ENCODE measurements at places on chromosomes 5 and 9. TPM values are rescaled to one million over a fixed set of nuclear protein-coding genes. Genes with fewer than 3 reads are reported as not detected.
A peak's percentile ranks its signal among the peaks of the same experiment; 100 is the strongest.

GRCh38 chr5:159782197-159782994 is 133.9 kb upstream of the ADRA1B start:
- DNase-seq: no peak

GRCh38 chr5:133421394-133421793 is 190.9 kb downstream of the FSTL4 start:
- DNase-seq: no peak

DNA sequence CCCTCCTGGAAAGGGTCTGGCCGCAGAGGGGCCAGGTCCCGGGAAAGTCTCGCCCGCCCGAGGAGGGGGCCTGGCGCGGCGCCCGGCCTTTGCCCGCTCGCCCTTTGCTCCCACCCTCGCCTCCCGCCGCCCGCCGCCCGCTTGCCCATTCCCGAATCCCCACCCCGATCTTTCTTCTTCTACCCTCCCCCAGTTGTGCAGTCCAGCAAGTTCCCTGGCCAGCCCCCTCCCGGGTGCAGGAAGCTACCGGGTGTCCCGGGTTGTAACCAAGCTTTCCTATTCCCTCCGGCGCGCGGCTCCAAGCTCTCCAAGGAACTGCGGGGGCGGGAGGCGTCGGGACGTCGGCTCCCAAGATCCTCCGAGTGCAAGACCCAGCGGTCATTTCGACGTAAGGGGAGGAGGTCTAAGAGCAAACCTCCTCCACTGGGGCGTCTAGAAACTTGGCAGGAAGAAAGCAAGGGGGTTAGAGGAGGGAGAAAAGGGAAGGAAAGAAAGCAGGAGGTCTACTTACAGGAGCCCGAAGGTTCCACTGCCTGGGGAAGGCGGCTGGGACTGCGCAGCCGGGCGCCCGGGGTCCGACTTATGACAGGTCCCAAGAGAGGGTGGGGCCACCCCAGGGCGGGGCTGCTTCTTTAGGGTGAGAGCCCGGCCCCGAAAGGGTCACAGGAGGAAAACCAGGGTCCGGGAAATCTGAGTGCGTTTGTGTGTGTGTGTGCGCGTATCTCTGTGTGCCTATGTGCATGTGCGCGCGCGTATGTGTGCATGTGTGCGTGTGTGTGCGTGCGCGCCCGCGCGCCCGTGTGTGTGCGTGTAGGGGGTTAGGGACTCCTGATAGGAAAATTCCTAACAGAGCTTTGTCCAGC is at the start of gene PTGR1:
PTGR1 (minus strand) TSS at position 556 of the 863 bp plus-strand sequence. CDS start 2,225 bp downstream, outside the sequence.
- peak; percentile 93 for DNase-seq

GRCh38 chr5:54294097-54294667 is 16.2 kb downstream of the ARL15 start:
- DNase-seq: no peak

DNA sequence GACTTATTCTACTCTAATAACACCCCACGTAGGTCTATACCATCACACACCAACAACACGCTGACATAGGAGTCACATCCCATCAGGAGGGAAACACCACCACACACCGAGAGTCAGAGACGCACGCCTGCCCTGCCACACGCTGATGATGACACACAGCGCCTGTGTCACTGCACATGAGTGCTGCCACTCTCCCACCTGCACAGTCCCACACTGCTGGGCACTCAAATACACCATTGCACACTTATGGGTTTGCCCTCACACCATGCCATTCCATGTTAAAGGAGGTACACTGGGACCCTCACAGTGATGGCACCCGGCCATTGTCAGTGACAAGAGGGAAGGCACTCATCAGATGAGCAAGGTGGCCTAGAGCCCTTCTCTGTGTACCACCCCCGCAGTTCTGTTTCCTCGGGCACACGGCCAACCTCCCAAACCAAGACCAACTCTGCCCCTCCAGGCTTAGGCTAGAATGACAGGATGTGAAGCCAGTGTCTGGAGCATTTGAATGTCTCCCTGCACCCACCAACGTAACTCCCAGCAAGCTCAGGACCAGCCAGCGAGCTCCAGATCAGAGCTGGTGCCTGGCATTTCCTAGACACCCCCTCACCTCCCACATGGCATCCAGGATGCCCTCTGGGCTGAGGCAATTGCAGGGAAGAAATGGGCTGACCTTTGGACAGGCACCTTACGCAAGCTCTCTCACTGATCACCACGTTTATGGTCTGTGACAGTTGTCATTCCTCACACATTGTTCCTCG is 3.6 kb upstream of the CPLX2 start:
- no peak for DNase-seq

DNA sequence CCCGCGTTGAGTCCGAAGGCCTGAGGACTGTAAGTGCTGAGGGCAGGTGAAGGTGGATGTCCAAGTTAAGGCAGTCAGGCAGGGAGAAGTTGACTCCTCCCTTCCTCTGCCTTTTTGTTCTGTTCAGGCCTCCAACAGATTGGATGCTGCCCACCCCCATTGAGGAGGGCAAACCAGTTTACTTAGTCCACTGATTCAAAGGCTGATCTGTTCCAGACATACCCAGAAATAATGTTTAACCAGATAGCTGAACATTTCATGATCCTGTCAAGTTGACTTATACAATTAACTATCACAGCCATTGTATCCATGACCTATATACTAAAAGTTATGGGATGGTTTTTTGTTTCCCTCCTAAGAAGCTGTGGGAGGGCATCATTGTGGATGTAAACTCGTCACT is 8.3 kb upstream of the TEX48 start:
- DNase-seq: no peak

- no peak for DNase-seq
These were observed at the start of gene CNTFR for GRCh38 chr9:34589636-34590380. Gene CNTFR (minus strand): TSS chr9:34589724. CDS start chr9:34568981, 20,743 bp downstream.

- DNase-seq: no peak
These were observed 1.3 kb downstream of the MACIR start for GRCh38 chr5:103259705-103260355.

GRCh38 chr5:147170603-147171002 is 64.2 kb upstream of the STK32A start:
- DNase-seq: no peak

- peak; percentile 20 for DNase-seq
These were observed 478 bp downstream of the TEX10 start for GRCh38 chr9:100352201-100352726.

DNA sequence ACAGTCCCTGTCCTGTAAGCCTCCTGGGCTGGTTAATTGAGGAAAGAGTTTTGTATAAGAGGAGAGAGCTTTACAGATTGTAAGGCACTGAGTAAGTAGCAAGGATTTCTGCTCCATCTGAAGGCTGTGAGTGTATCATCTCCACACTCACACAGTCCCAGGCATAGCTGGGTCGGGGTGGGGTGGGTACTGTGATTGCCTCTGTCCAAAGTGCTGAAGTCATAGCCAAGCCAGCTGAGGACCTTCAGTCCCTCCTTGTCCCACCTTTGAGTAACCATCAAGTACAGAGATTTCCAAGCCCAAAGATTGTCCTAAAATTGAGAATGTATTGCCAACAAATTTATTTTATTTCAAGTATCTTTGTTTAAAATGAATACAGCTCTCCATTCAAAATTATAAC is 5.5 kb upstream of the DNAJB5 start:
- DNase-seq: no peak

- no peak for DNase-seq
These were observed 28.4 kb upstream of the LTC4S start for GRCh38 chr5:179765400-179765799.

DNA sequence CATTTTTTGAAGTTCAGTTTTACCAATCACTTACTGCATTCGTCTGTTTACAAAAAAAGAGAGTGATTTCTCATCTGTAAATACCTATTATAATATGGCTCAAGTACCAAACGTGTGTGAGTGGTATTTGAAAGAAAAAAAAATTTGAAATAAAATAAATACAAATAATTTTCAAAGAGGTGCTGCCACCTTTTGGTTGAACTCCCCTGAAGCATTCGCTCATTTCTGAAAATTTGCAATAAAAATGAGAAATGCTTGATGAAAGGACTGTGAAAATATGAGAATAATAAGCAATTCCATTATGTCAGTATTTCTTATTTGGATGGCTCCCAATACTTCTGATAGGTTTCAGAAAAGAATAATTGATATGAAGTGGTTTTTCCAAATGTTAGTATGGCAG is 409.9 kb downstream of the CTNND2 start:
- no peak for DNase-seq

DNA sequence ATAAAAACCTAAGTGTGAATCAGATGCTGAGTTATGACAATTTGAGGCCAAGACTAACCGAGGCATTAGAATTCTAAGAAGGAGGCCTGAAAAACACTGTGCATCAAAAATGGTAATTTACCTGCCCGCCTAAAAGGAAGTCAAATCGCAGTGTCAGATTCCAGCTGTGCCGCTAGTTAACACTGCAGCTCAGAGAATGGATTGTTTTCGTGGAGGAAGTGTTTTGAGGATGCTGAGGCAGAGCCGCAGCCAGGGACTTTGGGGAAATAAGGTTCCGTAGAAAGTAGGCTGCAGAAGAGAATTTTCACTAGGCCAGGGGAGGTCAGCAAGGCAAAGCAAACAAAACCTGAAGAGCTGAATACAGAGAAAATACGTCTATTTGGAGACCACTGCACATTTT is 226.4 kb upstream of the ISL1 start:
- no peak for DNase-seq

DNA sequence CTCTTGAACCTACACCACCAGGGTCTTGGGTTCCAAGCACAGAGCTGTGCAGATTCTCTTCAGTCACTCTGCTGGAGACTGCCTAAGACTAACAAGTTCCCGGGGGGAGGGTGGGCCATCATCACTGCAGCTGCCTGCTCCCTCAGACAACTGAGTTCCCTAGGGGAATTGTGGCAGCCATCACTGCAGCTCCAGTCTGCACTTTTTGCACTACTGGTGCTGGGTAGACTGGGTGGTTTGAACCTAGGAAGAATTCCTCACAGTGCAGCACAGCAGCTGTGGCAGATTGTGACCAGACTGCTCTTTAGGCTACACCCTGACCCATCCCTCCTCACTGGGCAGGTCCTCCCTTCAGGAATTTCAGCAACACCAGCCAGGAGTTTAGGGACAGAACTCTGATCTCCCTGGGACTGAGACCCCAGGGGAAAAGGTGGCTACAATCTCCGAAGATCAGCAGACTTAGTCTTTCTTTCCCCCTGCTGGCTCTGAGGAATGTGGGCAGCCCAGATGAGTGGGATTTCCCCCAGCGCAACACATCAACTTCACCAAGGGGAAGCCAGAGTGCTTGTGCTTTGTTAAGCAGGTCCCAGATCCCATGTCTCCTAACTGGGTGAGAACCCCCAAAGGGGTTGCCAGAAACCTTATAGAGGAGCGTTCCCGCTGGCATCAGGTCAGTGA is 30.9 kb upstream of the RGMB start:
- DNase-seq: no peak

- no peak for DNase-seq
These were observed 13.1 kb upstream of the INSYN2B start for GRCh38 chr5:169993485-169993790.

GRCh38 chr5:96924016-96924443 is 11.8 kb upstream of the LNPEP start:
- no peak for DNase-seq

DNA sequence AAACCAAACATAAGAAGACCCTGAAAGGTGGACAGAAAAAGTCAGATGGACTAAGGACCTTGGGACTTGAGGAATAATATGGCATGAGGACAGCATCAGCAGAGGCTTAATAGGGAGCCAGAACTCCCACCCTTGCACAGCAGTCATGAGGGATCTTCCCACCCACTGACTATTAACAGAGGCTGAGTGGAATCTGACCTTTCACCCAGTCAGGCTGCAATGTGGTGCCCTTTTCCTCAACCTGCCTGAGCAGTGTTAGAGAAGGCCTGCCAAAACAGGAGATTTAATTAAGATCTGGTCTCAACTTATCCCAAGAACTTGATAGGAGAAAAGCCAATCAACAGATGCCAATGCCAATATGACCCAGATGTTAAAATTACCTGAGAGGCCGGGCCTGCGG is 481.9 kb downstream of the KDM4C start:
- DNase-seq: no peak

- DNase-seq: no peak
These were observed 108.1 kb upstream of the SPRY4 start for GRCh38 chr5:142432961-142433360.

- DNase-seq: no peak
These were observed 81.4 kb upstream of the PIK3R1 start for GRCh38 chr5:68134033-68134668.

DNA sequence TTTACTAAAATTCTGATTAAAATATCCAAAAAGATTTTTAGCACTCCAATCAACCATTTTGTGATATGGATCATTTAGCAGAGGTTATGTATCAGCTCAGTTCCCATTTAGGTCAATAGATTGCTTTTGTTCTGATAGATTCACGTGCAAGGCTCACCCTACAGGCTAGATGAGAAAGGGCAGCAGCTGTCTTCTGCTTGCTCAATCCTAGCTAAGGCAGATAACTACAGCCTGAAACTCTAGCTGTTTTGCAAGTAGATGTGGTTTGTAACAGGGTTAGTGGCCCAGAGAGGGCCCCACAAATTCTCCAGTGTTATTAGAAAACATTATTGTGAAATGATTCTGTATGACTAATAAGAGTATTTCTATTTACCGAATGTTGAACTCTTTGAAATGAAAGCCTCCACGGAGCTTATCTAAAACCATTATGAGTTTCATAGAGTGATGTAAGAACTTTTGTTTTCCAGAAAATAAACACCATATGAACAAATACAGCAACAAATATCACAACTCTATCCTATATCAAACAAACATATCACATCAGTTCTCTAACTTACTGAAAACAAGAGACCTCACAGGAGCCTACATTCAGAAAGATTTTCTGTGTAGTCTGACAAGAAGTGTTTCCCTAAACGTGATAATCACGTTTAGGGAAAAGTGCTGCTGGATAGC is 841.9 kb upstream of the ACO1 start:
- DNase-seq: no peak

DNA sequence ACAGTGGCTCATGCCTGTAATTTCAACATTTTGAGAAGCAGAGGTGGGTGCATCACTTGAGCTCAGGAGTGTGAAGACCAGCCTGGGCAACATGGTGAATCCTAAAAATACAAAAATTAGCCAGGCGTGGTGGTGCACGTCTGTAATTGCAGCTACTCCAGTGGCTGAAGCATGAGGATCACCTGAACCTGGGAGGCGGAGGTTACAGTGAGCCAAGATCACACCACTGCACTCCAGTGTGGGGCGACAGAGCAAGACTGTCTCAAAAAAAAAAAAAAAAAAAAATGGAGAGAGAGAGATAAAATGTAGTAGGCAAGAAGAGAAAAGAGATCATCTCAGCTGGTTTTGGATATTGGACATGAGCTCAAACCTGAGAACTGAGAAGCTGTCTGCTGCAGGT is 23.7 kb upstream of the ZCCHC7 start:
- DNase-seq: no peak

- no peak for DNase-seq
These were observed 33.3 kb upstream of the RNF38 start for GRCh38 chr9:36433386-36433785.

- no peak for DNase-seq
These were observed 6.4 kb upstream of the ANKRD31 start for GRCh38 chr5:75243100-75243499.

GRCh38 chr9:37776328-37776727 is 8.5 kb downstream of the EXOSC3 start:
- DNase-seq: no peak

GRCh38 chr9:109346904-109347303 is 26.0 kb upstream of the EPB41L4B start:
- DNase-seq: no peak

MYMK gene
- not detected for polyA plus RNA-seq

GNA14 gene
- 10.0 TPM for polyA plus RNA-seq

NMUR2 gene
- 0.54 TPM for polyA plus RNA-seq

STARD4 gene
- 37.5 TPM for polyA plus RNA-seq

OCLN gene
- 47.8 TPM for polyA plus RNA-seq

PPP2R2B gene
- polyA plus RNA-seq: 0.33 TPM

HBEGF gene
- polyA plus RNA-seq: 8.3 TPM

DDX41 gene
- polyA plus RNA-seq: 77.1 TPM

TMEM8B gene
- polyA plus RNA-seq: 25.7 TPM

NUTM2G gene
- 1.2 TPM for polyA plus RNA-seq

ZNF484 gene
- 13.0 TPM for polyA plus RNA-seq

AHRR gene
- 6.3 TPM for polyA plus RNA-seq

IGFBPL1 gene
- 1.4 TPM for polyA plus RNA-seq
